ENCODE measurements at places on chromosomes 11 and 22.

- DNase-seq: no peak
Measured at GRCh38 chr11:16149476-16149875, 206.9 kb downstream of the SOX6 start.

DNA sequence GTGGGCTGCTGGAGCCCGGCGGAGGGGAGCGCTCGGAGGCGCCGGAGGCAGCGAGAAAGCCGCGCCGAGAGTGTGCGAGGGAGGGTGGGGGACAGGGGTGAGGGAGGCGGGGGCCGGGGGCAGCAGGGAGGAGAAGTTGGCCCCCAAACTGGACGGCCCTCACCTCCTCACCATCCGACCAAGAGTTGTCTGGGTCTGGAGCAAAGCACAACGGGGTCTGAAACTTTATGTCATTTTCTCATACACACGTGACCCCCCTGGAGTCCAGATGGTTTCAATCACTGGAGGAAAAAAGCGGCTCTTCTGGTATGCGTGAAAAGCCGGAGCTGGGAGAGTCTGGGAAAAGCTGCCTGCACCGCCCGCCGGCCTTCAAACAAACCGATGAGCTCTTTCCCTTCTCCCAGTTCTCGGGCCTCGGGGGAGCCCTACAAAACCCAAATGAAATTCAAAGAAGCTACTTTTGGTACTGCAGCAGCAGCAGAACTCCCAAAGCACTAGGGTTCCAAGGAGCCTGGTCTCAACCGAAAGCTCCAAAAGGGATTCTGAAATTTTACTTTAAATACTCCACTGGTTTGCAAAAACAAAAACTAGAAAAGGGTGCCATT lies 39.7 kb upstream of the AKIP1 start:
- no peak for DNase-seq

DNA sequence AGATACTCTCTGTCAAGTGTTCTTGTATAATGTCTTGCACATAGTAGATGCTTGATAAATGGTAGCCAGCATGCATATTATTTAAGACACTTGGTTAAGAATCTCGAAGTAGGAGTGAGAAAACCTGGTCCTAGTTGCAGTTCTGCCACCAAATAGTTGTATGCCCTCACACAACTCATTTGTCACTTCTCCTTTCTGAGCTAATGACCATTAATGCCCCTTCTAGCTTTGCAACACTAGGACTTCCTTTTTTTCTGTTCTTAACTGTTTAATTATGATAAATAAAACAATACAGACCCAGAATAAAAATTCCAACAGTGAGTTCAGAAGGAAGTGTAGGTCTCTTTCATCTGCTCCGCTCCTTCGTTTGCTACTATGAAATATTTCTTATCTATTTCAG lies 453.6 kb downstream of the TMEM135 start:
- DNase-seq: no peak

GRCh38 chr11:10663990-10664389 lies 29.6 kb downstream of the IRAG1 start:
- DNase-seq: no peak

DNA sequence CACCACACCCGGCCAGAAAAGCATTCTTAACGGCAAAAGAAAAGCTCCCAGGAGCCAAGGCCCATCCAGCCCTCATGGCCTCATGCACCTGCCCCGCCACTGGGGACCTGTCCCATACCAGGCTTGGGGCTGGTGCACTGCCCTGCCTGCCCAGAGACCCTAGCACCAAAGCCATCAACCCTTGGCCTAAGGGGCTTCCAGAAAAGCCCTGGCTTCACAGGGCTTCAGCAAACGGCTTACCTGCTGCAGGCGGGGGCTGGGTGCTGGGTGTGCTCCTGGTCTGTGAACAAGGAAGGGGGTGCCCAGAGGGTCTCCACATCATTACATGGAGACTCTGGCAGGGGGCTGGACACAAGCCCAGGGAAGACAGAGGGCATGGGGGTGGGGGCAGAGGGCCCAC lies 89.5 kb downstream of the CELSR1 start:
- DNase-seq: no peak

- no peak for DNase-seq
Measured at GRCh38 chr22:48827268-48827846, 1000.3 kb downstream of the BRD1 start.

DNA sequence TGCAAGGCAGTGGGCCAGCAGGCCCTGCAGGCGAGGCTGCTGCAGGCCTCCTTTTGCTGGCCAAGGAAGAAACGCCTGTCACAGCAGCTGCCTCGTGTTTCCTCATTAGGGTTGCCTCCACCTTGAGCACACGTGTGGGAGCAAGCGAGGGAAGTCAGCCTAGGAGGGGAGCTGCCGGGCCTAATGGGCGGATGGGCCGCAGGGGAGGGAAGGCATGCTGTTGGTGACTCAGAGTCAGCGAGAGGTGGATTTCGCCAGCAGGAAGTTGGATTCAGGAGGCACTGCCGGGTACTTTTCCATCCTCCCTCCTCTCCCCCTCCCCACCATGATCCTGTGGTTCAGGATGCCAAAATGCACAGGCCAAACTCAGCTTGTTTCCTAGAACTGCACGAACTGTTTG lies 498.7 kb downstream of the METTL15 start:
- DNase-seq: no peak

GRCh38 chr22:25353516-25354445 lies 134.3 kb downstream of the CRYBB2 start:
- DNase-seq: no peak

Measured in GM19239 (cell line).